DMS 273 treated with DMSO at 0.1 percent for 48 hours (cell line): ENCODE measurements at places on chromosomes 2 and 18.

DNA sequence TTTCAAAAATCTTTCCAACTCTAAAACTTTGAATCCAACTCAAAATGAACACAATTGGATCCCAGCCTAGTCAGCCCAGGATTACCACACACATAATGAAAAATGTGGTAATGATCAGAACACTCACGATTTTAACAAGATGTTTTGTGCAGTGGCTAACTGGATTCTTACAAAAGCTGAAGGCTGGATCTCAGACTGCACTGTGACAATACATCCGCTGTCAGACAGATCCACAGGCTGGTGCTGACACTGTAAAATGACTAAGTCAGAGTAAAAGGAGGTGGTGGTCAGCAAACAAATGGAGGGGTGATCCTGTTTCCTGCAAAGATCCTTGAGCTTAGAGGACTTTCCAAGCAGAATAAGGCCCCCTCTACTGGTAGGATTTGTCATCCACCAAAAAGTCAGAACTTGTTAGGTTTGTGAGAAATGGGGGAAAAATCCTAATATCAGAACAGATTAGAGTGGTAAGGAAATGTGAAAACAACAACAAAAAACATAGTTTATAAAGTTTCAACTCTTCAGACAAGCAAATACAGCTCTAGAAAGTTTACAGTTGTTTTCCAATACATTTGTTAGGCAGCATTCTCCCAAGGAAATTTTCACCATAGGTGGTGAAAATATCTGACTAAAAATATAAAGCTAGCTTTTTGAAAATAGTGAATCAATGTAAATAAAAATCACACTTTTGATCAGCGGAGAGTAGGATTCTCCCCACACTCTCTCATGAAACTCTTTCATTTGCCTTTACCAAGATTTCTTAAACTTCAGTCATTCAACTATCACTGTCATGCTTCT is 211.9 kb downstream of the AGPS start:
- DNase-seq: peak; percentile 74

DNA sequence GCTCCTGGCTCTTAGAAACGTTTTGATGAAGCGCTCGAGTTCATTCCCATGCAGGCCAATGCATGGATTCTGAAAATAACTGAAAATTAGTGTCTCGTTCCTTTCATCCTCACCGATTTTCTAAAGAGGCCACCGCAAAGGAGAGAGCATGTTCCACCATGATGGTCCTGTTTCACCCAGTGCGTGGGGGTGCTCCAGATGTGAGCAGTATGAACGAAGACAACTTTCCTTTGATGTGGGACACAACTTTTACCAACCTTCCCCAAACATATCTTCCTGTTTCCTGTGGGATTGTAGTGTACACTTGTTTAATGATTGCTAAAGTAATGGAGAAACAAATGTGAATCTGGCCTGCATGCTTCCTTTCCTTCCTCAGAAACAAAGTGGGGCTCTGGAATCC is 114.5 kb downstream of the PRPF40A start:
- DNase-seq: no peak

GRCh38 chr2:69026691-69027459 is 13.9 kb downstream of the ANTXR1 start:
- no peak for DNase-seq

DNA sequence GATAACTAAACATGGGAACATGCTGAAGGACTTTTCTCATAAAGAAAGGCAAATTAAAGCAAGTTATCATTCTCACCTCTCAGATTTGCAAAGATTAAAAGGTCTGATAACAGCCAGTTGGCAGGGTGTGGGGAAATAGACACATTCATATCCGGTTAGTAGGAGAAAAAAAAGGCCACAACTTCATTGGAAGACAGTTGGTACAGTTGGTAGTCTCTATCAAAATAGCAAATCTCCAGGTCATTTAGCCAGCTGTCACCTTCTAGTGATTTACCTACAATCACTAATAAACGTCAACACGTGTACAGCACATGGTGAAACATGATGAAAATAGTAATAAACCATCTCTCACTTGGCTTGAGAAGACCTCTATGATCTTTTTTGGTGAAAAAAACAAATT is 16.6 kb downstream of the INPP5D start:
- no peak for DNase-seq

GRCh38 chr2:7632420-7632819 is 715.2 kb downstream of the RNF144A start:
- DNase-seq: no peak

DNA sequence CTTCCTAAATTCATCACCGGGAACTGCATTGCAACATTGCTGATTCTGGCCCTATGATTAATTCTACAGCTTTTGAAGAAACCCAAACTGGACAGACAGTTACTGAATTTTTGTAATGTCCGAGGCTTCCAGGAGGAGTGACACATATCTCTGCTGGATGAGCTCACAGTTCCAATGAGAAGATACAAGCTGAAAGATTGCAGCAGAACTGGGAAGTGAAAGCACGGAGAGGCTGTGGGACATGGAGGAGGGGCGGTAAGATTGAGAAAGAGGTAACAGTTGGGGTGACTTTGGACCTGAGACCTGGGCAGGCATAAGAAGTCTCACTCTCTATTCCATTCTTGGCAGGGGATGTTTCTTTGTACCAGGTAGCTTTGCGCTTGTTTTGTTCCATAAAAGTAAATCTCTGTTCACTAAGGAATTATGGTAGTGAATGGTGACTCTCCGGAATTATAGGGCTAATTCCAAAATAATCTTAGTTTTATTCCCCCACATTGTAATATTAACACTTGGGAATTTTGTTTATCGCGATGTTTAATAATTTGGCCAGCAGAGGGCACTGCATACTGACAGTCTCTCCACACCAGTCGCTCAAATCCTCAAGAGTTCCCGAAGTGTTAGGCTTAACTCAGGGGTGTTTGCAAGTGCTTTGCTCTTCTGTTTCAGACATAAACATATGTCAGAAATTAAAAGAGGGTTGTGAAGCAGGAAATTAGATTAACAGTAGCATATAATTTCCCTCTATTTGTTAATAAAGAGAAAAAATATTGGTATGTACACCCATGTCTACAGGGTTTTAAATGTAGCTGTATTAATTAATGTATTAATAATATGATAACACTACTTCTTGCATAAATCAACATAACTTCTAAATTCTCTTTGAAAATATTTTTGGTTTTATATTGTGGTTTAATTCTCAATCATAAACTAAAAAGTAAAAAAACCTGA is 201.4 kb downstream of the SOCS6 start:
- no peak for DNase-seq

- no peak for DNase-seq
Observed at GRCh38 chr2:224308272-224308911, 93.5 kb downstream of the FAM124B start.

- no peak for DNase-seq
Observed at GRCh38 chr18:9688036-9688741, 19.9 kb upstream of the RAB31 start.

DNA sequence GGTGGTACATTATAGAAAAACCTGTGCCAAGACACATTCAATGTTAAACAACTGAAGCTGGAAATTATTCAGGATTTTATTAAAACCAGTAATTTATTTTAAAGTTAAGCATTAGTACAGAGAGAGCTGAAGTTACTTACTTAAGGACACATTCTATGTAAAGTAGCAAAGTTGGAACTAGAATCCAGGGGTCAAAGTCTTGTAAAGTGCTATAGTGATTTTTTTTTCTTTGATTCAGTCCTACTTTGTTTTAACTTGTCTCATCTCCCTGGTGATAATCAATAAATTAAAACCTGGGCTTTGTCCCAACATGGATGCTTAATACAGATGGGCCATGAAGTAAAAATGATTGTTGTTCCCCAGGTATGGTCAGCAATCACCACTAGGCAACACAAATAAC is 1271.8 kb upstream of the CHAC2 start:
- DNase-seq: no peak

- no peak for DNase-seq
Observed at GRCh38 chr2:26043862-26044696, 10.2 kb downstream of the RAB10 start.

DNA sequence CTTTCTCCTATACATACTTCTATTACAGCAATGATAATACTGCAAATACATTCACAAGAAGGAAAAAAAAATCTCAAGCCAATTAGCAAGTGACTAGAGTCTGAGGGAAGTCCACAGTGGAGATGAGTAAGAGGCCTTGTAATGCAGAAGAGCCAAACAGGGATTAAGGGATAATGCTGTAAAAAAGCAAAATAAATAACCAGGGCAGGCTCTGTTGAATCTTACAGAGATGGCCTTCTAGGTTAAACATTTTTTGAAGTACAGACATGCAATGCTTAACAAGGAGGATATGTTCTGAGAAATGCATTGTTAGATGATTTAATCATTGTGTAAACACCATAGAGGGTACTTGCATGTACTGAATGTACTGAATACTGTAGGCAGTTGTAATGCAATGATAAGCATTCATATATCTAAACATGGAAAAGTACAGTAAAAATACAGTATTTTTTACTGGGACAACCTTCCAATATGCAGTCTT is 122.1 kb upstream of the RMDN2 start:
- no peak for DNase-seq

DNA sequence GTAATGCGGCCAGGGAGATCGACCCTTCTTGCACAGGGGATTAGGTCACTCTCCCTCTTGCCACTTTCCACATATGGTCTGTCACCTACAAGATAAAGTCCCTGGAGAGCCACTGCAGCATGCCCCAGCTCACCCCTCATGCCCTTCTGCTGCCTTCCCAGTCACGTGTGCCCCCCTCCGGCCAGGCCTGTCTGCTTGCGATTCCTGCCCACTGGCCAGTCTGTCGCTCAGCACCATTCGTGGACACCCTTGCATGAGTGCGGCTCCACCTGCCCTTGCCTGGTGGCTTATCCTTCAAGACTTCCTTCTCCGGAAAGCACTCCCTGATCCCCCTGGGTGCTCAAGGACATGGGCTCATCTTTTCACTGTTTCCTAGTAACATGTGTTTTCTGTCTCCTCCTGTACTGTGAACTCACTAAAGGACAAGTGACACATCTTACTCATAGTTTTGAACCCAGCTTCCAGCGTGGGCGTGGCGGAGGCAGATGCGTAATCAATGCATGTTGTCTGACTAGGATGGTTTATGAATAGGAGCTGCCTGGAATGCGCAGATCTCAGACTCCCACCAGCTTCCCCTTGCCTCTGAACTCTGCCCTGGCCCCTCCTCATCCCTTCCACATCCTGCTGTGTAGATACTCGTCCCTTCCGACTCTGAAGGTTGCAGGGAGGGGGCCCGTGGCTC is 7.8 kb upstream of the NT5DC4 start:
- DNase-seq: no peak

GRCh38 chr2:238696786-238697185 is 151.1 kb upstream of the TWIST2 start:
- DNase-seq: no peak

DNA sequence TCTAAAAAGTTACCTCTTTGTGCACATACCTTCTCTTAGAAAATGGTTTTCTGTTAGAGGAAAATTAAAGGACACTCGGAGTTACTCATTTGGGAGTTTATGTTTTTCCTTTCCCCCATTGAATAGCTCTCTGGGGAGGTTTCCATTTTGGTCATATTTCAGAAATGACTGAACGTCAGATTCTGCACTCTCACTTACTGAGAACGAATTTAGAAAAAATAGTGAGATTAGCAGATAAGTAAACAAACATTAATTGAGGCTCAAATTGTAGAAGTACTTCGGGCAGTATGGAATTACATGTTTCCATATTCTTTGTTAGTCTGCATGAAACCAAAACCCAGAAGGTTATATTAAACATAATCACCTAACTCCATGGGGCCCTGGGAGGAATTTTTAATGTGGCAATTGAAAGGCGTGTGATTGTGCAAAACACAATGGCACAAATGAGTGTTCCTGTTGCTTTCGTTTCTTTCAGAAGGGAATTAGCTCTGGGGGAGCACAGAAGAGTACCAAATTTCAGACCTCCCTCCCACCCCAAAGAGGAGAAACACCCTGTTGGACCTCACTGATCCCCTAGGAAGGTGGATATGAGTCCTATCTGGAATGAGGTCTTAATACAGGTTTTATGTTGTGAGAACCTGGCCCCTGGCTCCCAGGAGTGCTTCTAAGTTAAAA is 212.3 kb downstream of the BCL2 start:
- DNase-seq: no peak

- no peak for DNase-seq
Observed at GRCh38 chr18:9870431-9871008, 15.3 kb upstream of the TXNDC2 start.

DNA sequence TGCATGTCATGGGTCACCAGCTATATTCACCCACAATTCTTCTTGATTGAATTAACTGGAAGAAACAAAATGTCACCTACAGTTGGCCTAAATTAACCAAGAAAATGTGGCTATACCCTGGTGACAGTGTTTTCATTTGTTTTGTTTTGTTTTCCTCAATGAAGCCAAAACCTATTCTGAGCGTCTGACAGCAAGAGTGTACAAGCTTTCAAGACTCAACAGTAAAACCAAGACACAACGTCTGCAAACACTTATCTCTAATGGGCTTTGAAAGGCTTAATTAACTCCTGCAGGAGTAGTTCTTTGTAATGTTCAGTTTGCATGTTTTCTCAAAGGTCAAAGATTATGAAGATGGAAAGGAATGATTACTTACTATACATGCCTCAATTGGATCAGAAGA is 827.6 kb upstream of the KLHL29 start:
- DNase-seq: no peak

DNA sequence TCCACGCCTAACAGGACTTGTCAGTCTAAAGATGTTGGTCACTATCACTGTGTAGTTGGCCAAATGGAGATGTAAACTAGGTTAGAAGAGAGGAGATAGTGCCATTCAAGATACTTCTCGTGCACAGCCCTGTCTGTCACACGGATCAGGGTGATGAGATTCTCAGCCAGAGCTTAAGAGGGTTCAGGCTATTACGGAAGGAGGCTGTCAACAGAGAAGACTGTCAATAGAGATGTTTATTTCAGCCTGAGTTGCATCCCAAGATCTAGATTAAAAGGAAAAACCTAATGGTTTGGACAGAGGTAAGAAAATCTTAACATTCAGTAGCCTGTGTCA is 83.4 kb downstream of the AAK1 start:
- no peak for DNase-seq

DNA sequence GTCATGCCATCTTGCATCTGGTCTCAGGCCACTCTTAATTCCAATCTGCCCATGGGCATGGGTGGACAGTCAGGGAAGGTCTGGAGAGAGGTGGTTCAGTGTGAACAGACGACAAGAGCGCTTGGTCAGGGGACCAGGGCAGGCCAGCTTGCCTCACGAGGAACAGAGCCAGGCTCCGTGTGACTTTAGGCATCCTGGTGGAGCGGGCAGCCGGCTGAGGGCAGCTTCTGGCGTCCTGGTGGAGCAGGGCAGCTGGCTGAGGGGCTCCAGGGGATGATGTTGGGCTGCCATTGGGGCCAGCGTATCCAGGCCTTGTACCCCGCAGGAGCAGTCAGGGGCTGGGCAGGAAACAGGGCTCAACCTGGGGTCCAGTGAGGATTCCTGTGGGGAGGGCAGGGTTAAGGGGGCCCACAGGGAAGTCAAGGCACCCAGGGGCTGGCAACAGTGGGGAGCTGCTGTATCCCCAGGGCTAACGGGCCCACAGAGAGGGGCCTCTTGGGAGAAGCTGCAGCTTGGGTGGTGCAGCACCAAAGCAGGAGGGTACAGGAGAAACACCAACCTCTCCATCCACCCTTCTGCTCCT is 197.9 kb upstream of the TWIST2 start:
- no peak for DNase-seq

- no peak for DNase-seq
Observed at GRCh38 chr18:3889121-3889520, 439.1 kb downstream of the TGIF1 start.

- DNase-seq: no peak
Observed at GRCh38 chr2:117693154-117693553, 121.3 kb upstream of the DDX18 start.
